GM23338 (cell line): ENCODE measurements at places on chromosomes 7 and 10. TPM values are rescaled to one million over a fixed set of nuclear protein-coding genes. Genes with fewer than 3 reads are reported as not detected.

Gene CPA4
- polyA plus RNA-seq: not detected in 2 replicates

Gene OR9A2
- polyA plus RNA-seq: not detected in 2 replicates

Gene PRR15
- polyA plus RNA-seq: 8.5 and 9.6 TPM in 2 replicates

Gene SLC26A4
- polyA plus RNA-seq: not detected in 2 replicates

Gene MMD2
- 0.09 and 0.11 TPM in 2 replicates for polyA plus RNA-seq

Gene C10orf105
- polyA plus RNA-seq: 0.15 and 0.19 TPM in 2 replicates

Gene GRK5
- polyA plus RNA-seq: 0.50 and 0.53 TPM in 2 replicates

Gene PNLIPRP2
- 0.19 and 0.24 TPM in 2 replicates for polyA plus RNA-seq

Gene NKX2-3
- not detected in 2 replicates for polyA plus RNA-seq

Gene PLXDC2
- polyA plus RNA-seq: 12.6 and 13.5 TPM in 2 replicates

Gene KCP
- 0.99 and 1.1 TPM in 2 replicates for polyA plus RNA-seq

Gene HOXA4
- not detected in 2 replicates for polyA plus RNA-seq

Gene KAZALD1
- polyA plus RNA-seq: 0.27 and 0.75 TPM in 2 replicates

Gene EPO
- polyA plus RNA-seq: 0.97 and 1.0 TPM in 2 replicates

Gene LRIT1
- not detected in 2 replicates for polyA plus RNA-seq
